ENCODE measurements at places on chromosomes 13 and 19. TPM values are rescaled to one million over a fixed set of nuclear protein-coding genes. Genes with fewer than 3 reads are reported as not detected.

The PLK5 gene
- total RNA-seq = not detected

The PRTN3 gene
- 0.18 TPM for total RNA-seq

The IGLON5 gene
- not detected for total RNA-seq

The C19orf85 gene
- total RNA-seq = not detected

The LDLR gene
- total RNA-seq = 27.5 TPM

The MCF2L gene
- total RNA-seq = 0.45 TPM

The OR7A10 gene
- total RNA-seq = not detected

The RPL28 gene
- 2,598 TPM for total RNA-seq

The RNF17 gene
- not detected for total RNA-seq

The BBC3 gene
- total RNA-seq = 16.3 TPM

The ZNF132 gene
- total RNA-seq = 0.08 TPM

The PTPRH gene
- 3.8 TPM for total RNA-seq

The NLRP9 gene
- not detected for total RNA-seq

The CEACAM5 gene
- total RNA-seq = 1.6 TPM

The GIPR gene
- total RNA-seq = 2.8 TPM

The ZNF135 gene
- total RNA-seq = not detected

The PRR19 gene
- 4.2 TPM for total RNA-seq

The MAP2K7 gene
- 14.8 TPM for total RNA-seq

Data from A549 treated with Hydrocortisone at 1 μM for 4 hours (cell line).